Cortex of kidney (tissue), 1 donor: ENCODE measurements at places on chromosomes 3 and 15.

DNA sequence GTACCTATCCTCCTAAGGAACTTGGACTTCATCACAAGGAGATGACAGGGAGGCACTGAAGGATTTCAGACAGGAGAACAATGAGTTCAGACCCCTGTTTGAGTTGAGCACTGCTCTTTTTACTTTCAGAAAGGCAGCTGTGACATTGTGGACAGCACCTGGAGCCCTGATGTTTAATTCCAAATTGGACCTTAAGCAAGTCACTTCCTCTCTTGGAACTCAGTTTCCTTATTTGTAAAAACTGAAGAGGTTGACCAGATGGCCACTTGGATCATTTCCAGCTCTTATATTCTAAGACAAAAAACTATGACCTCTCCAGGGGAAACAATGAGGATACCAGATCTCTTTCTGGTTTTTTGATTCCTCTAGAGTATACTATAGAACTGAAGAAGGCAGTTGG, 34.1 kb upstream of the SMAD3 start:
- no peak for DNase-seq

GRCh38 chr3:100471444-100471843, 21.0 kb upstream of the TMEM45A start:
- DNase-seq, result no peak

DNA sequence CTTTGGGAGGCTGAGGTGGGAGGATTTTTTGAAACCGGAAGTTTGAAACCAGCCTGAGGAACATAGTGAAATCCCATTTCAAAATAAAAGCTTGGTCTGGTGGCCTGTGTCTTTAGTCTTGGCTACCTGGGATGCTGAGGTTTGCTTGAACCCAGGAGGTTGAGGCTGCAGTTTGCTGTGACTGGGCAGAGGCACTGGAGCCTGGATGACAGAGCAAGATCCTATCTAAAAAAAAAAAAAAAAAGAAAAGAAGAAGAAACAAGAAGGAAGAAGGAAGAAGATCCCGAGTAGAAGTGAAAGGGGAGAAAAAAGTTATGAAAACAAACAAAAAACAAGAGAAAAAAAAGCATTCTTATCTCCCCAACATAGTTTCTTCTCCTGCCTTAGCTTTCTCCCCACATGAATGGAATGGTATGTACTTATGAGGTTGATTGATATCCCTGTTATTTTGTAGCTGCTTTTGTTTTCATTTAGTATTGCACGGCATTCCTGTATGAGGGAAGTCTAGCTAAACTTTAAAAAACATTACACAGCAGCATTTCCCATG, 42.4 kb downstream of the TMEM40 start:
- DNase-seq, result no peak

GRCh38 chr15:90955624-90956273, 1.1 kb downstream of the RCCD1 start:
- DNase-seq, result no peak

- DNase-seq, result no peak
Observed at GRCh38 chr3:30643763-30644462, 37.5 kb downstream of the TGFBR2 start.

GRCh38 chr3:79490165-79491028, 277.4 kb downstream of the ROBO1 start:
- DNase-seq, result no peak

DNA sequence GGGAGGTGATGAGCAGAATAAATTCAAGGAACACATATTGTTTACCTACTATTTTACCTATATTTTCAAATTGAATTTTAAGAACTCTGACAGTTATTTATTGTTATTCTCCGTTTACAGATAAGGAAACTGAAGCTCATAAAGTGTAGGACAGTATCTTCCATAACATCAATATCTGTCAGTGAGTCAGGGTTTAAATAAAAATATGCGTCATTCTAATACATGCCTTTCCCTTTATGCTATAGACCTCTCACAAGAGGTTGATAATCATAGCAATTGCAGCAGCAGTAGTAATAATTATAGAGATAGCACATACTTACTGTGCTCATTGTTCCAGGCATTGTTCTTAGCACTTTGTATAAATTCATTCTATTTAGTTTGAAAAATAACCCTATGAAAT, 101.1 kb downstream of the EPHA6 start:
- DNase-seq, result no peak

DNA sequence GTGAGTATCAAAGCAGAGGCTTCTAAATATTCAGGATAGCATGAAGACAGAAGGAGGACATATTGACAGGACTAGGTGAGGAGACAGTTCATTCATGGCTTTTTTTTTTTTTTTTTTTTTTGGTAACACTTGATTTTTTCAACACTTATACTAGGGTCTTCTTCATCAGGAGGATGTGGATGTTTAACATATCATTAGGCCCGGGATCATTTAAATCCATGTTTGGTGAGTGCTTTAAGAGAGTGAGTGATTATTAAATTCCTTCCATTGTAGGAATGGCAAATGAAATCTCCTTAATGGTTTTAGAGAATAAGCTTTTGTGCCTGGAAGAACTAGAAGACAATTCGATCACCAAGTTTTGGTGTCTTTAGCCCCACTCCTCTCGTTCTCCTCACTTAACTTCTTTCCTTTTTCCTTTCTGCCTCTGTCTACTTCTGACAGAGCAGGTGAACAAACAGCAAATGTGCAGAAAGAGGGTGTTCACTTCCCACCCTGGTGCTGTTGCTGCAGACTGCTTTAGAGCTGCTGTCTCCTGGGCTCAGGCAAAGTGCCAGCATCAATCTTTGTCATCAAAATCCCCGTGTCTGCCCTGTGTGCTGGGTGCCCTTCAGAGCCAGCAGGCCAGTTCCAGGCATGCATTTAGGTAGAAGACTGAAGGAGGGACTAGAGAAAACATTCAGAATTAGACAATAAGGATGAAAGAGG, 35.6 kb upstream of the RAB11A start:
- DNase-seq, result no peak

- no peak for DNase-seq
Observed at GRCh38 chr3:99758502-99759177, 59.0 kb upstream of the CMSS1 start.

- DNase-seq, result no peak
Observed at GRCh38 chr15:33411596-33412540, 101.1 kb downstream of the RYR3 start.

DNA sequence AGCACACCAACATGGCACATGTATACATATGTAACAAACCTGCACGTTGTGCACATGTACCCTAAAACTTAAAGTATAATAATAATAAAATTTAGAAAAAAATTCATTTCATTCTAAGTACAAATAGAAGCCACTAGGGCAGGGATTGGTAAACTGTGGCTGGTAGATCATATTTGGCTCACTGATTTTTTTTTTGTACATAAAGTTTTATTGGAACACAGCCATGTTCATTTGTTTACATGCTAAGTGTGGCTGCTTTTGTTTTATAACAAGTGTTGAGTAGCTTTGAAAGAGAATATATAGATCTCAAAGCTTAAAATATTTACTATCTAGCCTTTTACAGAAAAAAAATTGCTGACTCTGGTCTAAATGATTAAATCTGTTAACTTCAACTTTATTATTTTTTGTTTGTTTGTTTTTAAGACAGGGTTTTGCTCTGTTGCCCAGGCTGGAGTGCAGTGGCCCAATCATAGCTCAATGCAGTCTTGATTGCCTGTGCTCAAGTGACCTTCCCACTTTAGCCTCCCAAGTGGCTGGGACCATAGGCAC, 32.8 kb downstream of the SLC30A4 start:
- no peak for DNase-seq

- no peak for DNase-seq
Observed at GRCh38 chr3:119939077-119939476, 155.2 kb downstream of the GSK3B start.

- DNase-seq, result no peak
Observed at GRCh38 chr15:73982222-73982962, 9.7 kb downstream of the STOML1 start.

GRCh38 chr3:184757022-184757651, 45.3 kb upstream of the MAGEF1 start:
- DNase-seq, result no peak

DNA sequence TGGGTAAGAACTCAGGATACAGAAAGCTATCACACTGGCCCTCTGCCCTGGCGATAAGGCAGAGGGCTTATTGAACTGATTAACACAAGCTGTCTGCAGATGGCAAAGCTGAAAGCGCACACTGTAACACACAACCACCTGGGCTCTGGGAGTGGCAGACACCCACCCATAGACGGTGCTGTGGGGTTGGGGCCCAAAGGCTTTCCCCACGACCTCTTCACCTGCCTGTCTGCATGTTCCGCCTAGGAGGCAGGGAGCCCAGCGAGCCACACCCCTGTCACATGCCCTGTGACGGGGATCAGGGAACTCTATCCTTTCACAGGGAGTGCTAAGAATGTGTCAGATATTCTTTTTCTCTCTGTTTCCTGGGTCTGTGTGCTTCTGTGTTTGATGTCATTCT, 12.1 kb upstream of the TFG start:
- no peak for DNase-seq

- no peak for DNase-seq
Observed at GRCh38 chr15:95850837-95851236, 479.7 kb upstream of the NR2F2 start.

- DNase-seq, result no peak
Observed at GRCh38 chr3:155233213-155233612, 60.3 kb downstream of the STRIT1 start.

DNA sequence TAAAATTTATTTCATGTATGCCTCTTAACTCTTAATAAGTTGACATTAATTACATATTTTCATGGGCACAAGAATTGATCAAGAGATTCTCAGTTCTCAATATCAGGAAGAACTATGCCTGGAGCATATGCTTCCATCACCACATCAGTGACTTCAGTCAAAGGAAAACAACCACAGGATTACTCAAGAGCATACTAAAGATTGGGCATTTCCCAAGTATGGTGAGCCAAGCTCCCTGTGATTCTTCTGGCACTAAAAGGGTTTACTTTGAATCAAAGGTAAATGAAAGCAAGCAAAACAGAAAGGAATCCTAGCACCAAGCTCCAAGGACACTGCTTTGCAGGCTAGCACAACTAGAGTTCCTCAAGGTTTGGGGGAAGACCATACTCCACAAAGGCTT, 44.6 kb downstream of the FMN1 start:
- DNase-seq, result no peak

GRCh38 chr3:62007036-62007435, 366.3 kb downstream of the FEZF2 start:
- DNase-seq, result no peak

DNA sequence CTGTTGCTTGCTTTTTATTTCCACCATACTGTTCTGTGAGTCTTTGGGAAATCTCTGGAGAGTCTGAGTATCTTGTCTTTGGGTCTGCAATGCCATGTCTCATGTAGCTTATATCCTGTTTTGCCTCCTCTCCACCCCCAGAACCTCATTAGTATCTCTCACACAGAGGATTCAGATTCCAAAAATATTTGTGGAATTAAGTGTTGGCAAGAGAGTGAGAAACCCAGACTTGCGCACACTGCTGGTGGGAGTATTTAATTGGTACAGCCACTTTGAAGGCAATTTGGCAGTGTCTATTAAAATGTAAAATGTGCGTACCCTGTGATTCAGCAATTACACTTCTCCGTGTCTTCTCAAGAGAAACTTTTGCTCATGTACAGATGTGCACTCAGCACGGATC, 68.6 kb downstream of the ZNF621 start:
- DNase-seq, result no peak

- DNase-seq, result no peak
Observed at GRCh38 chr3:178304758-178305467, 231.3 kb upstream of the KCNMB2 start.

- no peak for DNase-seq
Observed at GRCh38 chr3:40739971-40740370, 215.2 kb downstream of the ZNF621 start.

GRCh38 chr15:80434926-80435720, 30.9 kb downstream of the ARNT2 start:
- DNase-seq, result no peak

DNA sequence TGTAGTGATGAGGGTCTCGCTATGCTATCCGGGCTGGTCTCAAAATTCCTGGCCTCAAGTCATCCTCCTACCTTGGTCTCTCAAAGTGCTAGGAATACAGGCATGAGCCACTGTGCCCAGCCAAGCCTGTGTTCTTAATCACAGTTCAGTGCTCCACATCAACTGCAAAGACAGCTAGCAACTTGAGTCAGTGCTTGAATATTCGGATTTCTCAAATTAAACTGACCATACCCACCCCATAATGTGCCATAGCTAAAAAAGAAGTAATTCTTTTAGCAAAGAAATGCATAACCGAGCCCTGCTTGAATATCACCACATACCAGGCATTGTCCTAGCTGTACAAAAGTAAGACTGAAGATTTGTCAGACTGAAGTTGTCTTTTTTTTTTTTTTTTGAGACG, 89.2 kb downstream of the BTD start:
- no peak for DNase-seq

DNA sequence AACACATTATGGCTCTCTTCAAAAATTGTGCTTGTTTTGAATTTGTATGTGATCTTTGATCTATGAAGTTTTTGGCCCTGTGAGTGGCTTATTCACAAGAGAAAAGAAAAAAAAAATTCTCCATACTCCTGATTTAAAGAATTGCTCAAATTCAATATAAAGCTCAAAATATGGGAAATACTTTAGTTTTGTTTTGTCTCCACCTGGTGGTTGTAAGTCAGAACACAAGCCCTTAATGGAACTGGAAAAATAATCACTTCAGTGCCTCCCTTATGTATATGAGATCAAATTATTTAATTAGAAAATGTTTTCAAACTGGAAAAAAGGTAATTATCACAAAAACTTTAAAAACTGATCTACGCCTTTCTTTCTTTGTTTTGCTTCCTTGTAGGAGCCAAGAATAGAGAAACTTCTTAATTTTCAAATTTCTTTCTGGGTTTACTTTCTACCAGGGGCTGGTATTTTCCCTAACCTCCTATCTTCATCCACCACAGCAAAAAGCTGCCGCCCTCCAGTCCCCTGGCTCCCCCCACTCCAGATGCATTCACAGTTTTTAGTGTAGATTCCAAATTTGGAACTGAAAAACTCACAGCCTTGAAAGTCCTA, 50.6 kb downstream of the SERP1 start:
- DNase-seq, result no peak

DNA sequence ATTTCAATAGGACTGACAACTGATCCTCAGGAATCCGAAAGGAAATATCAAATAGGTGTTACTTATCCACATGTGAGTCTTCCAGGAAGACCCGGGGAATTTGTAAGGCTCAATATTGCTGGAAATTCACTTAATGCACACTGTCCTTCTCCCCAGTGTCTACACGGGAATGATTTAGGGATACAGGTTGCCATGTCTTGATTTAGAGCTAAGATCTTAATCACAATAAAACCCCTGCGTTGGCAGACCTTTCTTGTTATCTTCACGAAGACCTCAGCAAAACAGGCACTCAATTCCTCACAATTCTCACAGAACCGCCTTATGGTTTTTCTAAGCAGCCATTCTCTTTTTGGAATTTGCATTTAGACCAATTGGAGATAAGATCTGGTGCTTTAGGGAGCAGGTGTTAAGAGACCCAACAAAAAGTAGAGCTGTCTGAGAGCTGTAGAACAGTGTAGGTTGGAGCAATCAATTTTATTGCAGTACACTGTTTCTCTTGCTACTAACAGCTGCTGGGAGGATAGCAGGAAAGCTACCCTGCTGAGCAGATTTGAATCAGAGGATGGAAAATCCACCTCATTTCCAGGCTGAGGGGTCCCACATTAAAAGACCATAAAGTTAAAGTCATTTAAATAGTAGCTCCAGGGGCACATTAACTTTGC, 925.7 kb downstream of the EPHA3 start:
- no peak for DNase-seq
